ENCODE measurements at places on chromosomes 2 and 18.

DNA sequence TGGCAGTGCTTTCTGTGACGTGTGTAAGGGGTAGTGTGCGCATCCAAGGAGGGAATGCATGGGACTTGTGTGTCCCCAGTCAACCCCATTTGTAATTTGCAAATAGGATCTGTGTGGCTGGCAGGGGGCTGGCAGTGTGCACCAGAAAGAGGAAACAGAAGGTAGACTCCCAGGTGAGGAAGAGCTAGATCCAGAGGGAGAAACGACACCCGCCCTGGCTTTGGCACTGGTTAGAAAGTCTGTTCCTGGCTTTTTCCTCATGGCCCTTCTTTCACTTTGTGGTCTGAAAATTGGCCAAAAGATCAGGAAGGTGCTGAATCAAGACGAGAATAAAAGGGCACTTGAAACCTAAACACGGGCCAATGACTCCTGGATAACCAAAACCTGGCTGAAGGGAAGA lies 33.3 kb downstream of the PRKCE start:
- no peak for DNase-seq

DNA sequence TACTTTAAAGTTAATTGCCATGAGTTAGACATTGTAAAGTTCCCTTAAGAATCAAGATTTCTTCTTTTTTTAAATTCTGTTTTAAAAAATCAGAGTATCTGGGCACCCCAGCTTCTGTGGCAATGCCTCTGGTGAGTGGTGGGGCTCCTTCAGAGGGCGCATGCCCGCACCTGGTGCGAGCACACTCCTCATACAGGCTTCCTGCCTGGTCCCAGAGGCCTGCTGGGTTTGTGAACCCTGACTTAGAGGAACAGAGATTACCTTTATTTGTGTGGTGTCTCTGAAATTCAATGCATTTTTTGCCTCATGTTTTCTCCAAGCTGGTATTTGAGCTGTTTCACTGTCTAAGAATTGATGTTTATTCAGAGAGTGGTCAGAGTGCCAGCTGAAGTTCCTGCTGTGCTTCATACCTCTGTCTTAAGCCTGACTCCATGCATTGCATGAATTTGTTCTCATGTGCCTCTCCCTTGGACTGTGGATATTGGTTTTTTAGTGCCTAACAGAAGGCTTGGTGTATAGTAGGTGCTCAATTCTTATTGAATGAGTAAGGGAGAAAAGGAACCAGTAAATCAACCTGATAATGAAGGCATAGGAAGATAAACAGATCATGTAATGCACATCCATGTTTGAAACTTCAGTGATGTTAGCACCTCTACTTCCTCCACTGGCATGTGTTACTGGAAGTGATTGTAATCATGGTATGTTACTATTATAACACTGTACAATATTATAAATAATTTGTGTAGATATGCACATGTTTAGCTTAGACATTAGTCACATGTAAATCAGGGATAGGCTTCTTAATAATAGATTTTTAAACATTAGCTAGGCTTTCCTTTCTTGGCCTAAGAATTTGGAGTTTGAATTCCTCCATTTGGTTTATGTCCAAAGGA lies 29.0 kb downstream of the PHLPP1 start:
- DNase-seq, result peak; percentile 5

DNA sequence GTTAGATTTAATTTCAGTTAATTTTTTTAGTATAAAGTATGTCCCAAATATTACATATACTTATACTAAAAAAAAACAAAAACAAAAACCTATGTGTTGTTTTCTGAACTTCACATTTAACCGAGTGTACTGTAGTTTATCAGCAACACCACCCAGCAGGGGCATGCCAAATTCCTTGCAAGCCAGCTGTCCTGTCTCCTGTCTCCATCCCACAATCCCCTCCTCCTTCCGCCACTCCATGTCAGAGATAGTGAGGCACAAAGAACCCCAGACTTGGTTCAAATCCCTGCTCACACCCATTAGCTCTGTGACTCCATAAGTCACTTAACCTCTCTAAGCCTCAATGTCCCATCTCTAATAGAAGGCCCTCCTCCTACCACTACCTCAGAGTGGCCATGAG lies 9.4 kb downstream of the CHST10 start:
- DNase-seq, result no peak

DNA sequence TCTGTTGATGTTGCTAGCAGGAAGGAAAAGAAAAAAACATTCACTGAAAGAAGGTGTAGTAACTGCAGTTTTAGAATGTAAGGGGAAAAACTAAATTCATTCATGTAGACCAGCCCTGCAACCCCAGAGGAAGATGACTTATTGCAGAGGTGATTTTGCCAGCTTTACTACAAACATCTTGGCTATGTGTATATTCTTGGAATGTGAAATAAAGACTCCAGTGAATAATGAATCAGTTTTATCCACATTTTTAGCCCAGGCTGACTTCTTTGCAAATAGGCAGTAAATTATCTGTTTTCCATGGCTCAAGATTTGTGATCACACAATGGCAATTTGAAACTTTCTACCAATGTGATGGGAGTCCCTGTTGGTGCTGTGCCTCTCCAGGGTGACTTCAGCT lies 206.1 kb upstream of the SETBP1 start:
- DNase-seq, result no peak

- no peak for DNase-seq
These were observed 97.2 kb downstream of the GAREM1 start for GRCh38 chr18:32373505-32373904.

DNA sequence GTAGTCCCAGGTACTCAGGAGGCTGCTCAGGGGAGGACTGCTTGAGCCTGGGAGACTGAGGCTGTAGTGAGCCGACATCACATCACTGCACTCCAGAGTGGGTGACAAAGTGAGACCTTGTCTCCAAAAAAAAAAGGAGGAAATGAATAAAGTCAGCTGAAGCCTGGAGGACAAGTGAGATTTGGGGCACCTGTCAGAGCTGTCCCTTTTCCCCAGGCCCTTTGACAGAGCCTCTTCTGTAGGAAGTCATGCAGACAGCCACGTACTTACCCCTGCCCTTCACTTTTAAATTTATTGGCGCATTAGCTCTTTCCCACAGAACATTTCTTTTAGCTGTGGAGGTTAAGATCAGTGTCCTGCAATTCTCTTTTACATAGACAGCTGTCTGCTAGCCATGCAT lies 151.0 kb upstream of the DNMT3A start:
- DNase-seq, result no peak

DNA sequence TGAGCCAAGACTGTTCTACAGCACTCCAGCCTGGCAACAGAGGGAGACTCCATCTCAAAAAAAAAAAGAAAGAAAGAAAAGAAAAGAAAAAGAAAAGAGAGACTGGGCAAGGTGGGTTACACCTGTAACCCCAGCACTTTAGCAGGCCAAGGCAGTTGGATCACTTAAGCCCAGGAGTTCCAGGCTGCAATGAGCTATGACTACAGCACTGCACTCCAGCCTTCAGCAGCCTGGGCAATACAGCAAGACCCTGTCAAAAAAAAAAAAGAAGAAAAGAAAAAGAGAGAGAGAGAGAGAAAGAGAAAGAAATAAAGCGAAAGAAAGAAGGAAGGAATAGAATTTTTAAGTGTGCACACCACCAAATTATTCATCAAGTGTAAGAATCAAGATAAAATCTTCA lies 2.9 kb downstream of the SPIRE1 start:
- DNase-seq, result no peak

DNA sequence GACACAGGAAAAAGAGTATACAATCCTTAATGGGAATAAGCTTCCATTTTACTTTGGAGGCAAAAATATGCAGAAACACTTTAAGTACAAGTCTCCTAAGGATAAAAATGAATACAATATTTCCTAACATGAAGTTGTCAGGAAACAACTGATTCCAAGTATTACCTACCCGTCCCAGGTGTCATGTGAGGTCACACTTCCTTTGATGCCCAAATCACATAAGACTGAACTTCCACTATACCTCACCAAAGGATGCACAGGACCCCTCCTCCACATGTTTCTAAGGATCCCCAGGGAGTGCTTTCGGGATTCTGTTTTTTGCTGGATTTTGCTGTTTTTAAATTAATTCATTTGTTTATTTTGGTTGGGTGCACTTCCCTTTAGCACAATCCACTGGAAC lies 438.5 kb upstream of the TCF4 start:
- no peak for DNase-seq

GRCh38 chr2:187403568-187404260 lies 44.3 kb downstream of the CALCRL start:
- no peak for DNase-seq

DNA sequence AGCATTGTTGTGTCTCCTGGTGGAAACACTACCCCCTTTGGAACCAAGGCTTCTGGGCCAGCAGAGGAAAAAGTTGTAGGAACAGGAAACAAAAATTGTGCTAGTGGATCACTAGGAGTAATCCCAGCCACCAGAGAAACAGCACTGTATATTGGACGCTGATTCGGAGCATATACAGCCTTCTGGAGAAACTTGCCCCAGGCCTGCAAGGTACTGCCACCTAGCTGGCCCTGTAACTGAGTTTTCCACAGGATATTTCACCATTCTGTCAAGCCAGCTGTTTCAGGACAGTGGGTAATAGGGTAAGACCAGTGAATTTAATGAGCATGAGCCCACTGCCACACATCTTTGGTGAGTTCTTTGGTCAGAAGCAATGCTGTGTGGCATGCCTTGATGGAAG lies 25.1 kb upstream of the EMILIN2 start:
- DNase-seq, result no peak

- no peak for DNase-seq
These were observed 321.4 kb upstream of the SLC8A1 start for GRCh38 chr2:40773291-40773690.

DNA sequence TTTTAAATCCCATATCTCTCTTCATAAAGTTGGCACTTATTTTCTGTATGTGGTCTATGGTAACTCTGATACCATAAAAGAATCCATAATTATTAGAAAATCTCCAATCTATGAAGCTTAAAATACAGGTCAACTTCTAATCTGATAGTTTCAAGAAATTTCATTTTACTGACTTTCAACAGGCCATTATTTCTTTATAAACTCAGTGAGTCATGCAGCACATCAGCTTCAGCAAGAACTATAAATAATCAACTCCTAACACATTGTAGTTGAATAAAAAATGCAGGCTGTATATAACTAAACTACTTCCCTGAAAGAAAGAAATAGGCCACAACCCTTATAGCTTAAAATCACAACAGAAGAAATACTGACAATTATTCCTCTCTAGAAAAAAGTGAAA lies 204.3 kb upstream of the CCDC150 start:
- DNase-seq, result no peak

DNA sequence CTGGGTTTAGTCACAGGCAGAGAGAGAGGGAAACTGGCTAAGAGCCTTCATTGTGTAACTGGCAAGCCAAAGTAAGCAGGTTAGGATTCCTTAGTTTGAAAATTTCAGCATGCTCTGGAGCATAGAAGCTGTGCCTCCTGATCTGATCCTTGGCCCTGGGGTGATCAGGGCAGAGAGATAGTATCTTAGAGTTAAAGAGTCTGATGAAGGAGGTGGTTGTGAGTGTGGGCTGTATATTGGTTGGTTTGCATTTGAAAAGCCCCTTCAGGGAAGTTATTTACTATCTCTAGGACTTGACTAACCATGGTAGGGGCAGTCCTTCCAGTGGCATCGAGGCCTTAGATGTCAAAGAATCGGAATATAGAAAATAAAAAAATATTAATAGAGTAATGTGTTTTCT lies 230.1 kb downstream of the CD226 start:
- no peak for DNase-seq

- DNase-seq, result no peak
These were observed 19.8 kb upstream of the BZW1 start for GRCh38 chr2:200791905-200792304.
